ENCODE measurements at places on chromosomes 6 and 20.

DNA sequence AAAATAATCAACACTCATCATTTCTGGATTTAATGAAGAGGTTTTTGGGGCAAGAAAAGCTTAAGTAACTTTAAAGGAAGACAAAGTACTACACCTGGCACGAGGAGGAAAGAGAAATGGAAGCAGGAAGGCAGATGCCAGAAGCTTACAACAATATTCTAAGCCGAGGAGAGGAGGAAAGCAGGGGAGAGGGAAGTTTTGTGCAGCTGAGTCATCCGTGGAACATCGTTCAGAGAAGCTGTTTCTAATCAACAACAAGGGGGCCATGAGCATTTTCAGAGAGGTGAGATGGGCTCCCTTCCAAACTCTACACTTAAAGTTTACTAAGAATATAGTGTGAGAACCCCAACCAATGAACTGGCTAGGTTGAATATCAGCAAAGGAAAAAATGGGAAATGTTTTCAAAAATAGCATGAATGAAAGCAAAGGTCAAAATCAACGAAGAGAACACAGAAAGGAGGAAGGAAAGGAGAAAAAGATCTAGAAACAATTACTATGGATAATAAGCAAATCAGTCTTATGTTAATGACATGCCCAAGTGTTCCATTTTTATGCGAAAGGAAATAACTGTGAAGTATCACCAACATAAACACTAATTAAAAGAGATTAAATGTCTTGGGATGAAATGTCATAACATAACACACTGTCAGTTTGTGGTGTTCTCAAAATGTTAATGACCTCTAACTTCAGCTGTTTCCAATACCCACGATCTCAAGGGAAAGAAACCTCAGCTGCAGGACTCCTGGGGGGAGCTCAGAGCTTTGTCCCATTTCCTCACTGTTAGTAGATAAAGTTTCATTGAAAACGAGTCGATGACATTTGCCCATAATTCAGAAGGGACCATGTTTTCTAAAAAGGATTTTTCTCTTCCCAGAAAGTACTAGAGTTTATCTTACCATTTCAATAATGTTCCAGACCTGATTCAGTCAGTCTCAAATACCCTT lies 203.4 kb upstream of the STXBP5 start:
- H3K27ac ChIP-seq = no peak overlapping the region
- no peaks in the 10 kb centered on the region for H3K4me1 ChIP-seq
- no peak for DNase-seq
- H3K27me3 ChIP-seq = no peaks in the 10 kb centered on the region
- no peak overlapping the region for H3K4me3 ChIP-seq

DNA sequence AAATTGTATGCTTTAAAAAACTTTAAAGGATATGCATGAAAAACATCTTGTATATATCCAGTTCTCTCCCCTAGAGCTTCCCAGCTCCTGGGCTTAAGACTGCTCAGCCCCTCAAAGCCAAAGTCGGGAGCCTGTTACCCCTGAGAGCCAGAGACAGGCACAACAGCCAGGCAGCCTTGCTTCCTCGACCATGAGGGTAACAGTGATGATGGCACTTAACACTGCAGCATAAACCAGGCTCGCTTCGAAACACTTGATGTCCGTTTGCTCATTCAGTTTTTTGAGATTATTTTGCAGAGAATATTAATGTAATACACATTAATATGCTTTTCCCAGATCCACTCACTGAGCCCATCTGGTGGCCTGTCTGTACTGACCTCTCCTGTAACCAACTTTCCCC lies 47.2 kb downstream of the RPP40 start:
- no peak overlapping the region for H3K4me3 ChIP-seq
- DNase-seq = no peak
- no peak overlapping the region for H3K27ac ChIP-seq
- peaks cover 11% of the 10 kb centered on the region for H3K36me3 ChIP-seq
- H3K27me3 ChIP-seq = no peaks in the 10 kb centered on the region
- no peaks in the 10 kb centered on the region for H3K4me1 ChIP-seq

DNA sequence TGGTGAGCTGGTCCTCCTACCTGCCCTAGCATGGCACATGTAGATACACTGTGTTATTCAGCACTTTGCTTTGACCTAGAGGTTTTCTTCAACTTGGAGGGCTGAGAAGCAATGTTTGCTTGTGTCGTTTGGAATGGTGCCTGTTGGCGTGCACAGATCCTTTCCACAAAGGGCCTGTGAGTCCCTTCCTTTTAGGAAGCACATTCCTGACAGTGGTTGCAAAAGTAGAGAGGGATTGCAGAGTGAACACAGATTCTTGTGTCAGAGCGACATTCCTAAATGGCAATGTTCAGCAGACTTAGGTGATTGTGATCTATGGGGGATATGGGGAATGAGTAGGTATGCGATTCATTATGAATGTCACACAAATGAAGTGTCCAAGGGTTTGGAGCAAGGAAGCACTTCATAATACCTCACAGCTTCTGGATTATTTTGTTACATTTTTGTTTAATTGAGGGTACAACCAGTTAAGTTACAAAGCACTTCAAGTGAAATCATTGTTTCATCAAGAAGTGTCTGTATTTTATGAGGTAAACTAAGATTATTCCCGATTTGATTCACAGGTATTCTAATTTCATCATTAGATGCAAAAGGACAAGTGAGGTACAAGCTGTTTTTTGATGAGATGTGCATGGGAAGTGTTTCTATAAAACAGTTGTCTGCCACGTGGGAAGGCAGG lies 713 bp upstream of the RNF144B start:
- no peak for DNase-seq
- peak overlapping the region; percentile 94 for H3K27ac ChIP-seq
- peaks cover 33% of the 10 kb centered on the region for H3K4me1 ChIP-seq
- H3K27me3 ChIP-seq = no peaks in the 10 kb centered on the region
- no peaks in the 10 kb centered on the region for H3K36me3 ChIP-seq
- peak overlapping the region; percentile 74 for H3K4me3 ChIP-seq

- H3K4me3 ChIP-seq = no peak overlapping the region
- H3K4me1 ChIP-seq = no peaks in the 10 kb centered on the region
- no peak overlapping the region for H3K27ac ChIP-seq
Measured at GRCh38 chr6:3190056-3190455, 32.7 kb upstream of the TUBB2A start.

- no peaks in the 10 kb centered on the region for H3K4me1 ChIP-seq
- H3K27me3 ChIP-seq = no peaks in the 10 kb centered on the region
- H3K4me3 ChIP-seq = no peak overlapping the region
- no peaks in the 10 kb centered on the region for H3K36me3 ChIP-seq
- H3K27ac ChIP-seq = no peak overlapping the region
Measured at GRCh38 chr20:3101737-3102574, 17.4 kb upstream of the AVP start.

GRCh38 chr20:8721098-8721497 lies 347.8 kb upstream of the PLCB4 start:
- H3K4me3 ChIP-seq = no peak overlapping the region
- H3K36me3 ChIP-seq = no peaks in the 10 kb centered on the region
- H3K27me3 ChIP-seq = no peaks in the 10 kb centered on the region
- no peaks in the 10 kb centered on the region for H3K4me1 ChIP-seq

DNA sequence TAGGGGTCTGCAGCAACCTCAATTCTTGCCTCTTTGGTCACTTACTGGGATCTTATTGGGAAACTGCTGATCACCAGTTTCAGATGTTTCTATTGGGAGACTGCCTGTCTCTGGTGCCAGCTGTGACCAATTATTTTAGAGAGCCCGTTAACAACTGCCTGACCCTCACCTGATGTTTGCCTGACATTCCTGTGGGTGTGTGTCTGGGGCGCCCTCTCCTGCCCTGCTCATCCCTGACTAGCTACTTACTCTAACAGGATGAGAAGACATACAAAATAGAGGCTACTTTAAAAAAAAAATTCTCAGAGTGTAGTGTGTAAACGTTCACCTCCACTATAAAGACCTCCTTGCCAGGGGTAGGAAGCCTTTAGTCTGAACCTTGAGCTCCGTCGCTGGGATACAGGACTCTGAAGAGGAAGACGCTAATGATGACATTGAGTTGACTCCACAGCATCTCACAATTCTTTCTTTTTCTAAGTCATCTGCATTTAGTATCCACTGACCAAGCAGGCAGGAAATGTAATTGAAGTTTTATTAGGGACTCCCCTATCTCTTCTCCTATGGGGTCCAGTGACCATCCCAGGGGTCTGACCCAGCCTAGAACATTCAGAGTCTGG lies 54.6 kb upstream of the DDR1 start:
- no peak overlapping the region for H3K4me3 ChIP-seq
- H3K27ac ChIP-seq = no peak overlapping the region
- H3K27me3 ChIP-seq = no peaks in the 10 kb centered on the region
- H3K4me1 ChIP-seq = peaks cover 26% of the 10 kb centered on the region

DNA sequence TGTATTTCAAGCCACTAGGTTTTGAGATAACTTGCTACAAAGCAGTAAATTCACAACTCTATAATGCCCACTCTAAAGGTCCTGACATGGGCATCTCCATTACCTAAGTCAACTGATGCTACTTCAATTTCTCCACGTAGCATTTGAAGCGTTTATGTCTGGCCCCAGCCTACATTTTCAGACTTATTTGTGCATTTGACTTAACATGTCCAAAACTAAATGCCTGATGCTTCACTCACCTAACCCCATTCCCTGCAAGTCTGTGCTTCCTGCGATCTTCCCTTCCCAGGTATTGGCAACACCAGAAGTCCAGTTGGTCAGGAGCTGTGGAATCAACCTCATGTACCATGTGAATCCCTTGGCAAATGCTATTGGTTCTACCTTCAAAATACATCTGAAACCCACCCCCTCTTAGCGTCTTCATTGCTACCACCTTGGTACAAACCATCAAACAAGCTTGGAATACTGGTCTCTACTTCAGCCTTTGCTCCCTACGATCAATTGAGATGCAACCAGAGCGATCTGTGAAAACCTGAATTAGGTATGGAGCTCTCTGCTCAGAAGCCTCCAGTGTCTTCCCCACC lies 12.8 kb upstream of the ZNFX1 start:
- peaks cover 21% of the 10 kb centered on the region for H3K4me1 ChIP-seq
- peaks cover 24% of the 10 kb centered on the region for H3K36me3 ChIP-seq
- H3K27ac ChIP-seq = no peak overlapping the region
- no peak for DNase-seq

DNA sequence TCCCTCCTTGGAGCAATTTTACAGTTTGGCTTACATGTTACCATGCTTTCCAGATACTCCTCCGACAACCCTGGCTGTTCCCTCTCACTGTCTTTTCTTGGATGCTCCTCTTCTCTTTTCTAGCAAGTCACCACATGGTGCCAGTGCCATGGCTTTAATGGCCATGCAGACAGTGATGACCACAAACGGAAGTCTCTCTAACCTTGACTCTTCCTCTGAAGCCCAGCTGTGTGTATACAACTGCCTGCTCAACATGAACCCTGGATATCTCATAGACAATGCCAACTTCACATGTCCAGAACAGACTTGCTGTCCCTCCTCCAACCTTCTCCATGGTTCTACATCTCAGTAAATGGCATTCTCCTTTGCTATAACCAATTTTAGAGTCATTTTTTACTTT lies 49.8 kb upstream of the NEDD9 start:
- no peak overlapping the region for H3K27ac ChIP-seq
- DNase-seq = no peak
- no peaks in the 10 kb centered on the region for H3K36me3 ChIP-seq
- no peak overlapping the region for H3K4me3 ChIP-seq

- peaks cover 59% of the 10 kb centered on the region for H3K4me1 ChIP-seq
- H3K4me3 ChIP-seq = peak overlapping the region; percentile 67
- H3K36me3 ChIP-seq = no peaks in the 10 kb centered on the region
- H3K27ac ChIP-seq = peak overlapping the region; percentile 96
- DNase-seq = no peak
Measured at GRCh38 chr20:10590950-10591671, 82.7 kb downstream of the JAG1 start.

GRCh38 chr6:111417946-111418345 lies 65.1 kb downstream of the REV3L start:
- DNase-seq = no peak
- peaks cover 30% of the 10 kb centered on the region for H3K4me1 ChIP-seq
- no peaks in the 10 kb centered on the region for H3K36me3 ChIP-seq
- H3K27ac ChIP-seq = no peak overlapping the region
- no peak overlapping the region for H3K4me3 ChIP-seq

All from keratinocyte (primary cell).